ENCODE measurements at places on chromosomes 12 and 14. TPM values are rescaled to one million over a fixed set of nuclear protein-coding genes. Genes with fewer than 3 reads are reported as not detected.

- DNase-seq: no peak
Observed at GRCh38 chr12:107955966-107956643, 173.0 kb upstream of the WSCD2 start.

DNA sequence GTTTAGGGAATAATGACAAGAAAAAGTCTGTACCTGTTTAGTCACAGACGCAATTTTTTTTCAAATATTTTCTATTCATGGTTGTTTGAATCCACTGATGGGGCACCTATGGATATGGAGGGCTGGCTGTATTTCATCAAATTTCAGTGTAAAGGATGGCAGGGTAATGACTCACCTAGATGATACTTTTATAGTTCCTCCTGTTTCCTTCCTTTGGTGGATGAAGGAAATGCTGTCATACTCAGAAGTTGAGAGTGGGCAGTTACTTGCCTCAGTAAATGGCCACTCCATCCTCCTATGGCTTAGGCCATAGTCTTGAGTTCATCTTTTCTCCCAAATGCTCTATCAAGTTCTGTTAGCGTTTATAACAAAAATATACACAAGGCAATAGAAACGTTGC is 18.9 kb upstream of the C12orf71 start:
- DNase-seq: no peak

GRCh38 chr12:104182621-104183378 is 32.8 kb upstream of the TXNRD1 start:
- no peak for DNase-seq

GRCh38 chr12:34346372-34347034 is 324.2 kb downstream of the ALG10 start:
- DNase-seq: no peak

The PKP2 gene
- 69.5 TPM for total RNA-seq

DNA sequence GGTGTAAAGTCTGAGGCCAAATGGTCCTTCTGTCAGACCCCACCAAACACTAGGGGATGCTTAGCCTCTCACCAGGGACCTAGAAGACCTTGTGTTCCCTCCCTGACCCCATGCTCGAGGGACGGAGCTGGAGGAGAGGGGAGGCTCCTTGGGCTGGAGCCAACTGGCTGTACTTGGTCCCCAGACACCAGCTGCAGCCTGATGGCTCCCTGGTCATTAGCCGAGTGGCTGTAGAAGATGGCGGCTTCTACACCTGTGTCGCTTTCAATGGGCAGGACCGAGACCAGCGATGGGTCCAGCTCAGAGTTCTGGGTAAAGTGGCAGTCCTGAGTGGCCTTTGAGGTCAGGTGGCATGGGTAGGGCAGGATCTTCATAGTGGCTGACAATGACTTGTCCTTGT is 29.0 kb downstream of the PAPLN start:
- DNase-seq: no peak

DNA sequence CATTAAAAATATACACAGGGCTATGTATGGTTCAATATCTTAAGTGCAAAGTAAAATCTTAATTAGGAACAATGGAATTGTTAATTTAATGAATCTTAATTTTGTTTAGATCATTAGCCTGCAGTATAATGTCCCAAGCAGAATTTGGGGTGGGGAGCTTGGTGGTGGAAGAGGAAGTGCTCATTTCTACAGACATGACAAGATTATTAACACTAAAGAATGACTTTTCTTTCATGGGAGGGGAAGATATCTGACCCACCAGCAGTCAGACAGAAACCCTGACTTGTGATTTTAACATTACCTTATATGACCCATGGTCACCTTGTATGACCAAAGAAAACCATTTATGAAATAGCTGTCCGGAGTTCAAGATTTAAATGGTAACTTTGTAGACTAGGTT is 41.3 kb upstream of the HIF1A start:
- DNase-seq: no peak

DNA sequence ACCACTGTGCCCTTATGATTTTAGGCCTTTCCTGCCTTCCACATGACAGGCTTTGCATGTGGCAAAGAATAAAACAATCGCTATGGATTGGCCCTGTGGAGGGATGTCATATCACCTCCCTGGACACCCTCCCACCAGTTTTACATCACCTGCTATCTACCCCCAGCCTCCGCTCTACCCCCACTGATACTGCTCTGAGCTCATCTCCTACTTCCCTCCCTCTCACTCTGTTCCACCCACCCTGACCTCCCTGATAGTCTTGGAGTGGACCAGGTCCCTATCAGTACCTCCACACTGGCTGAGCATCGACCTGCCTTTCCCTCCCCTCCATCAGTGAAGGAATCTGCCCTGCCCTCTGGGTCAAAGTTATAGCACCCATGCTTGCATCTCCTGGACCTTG is 91.8 kb upstream of the FOXN3 start:
- no peak for DNase-seq

- no peak for DNase-seq
Observed at GRCh38 chr12:20097626-20098025, 270.7 kb upstream of the PDE3A start.

- no peak for DNase-seq
Observed at GRCh38 chr14:85634205-85634604, 104.3 kb downstream of the FLRT2 start.

The PIP4P1 gene
- 37.5 TPM for total RNA-seq

The TRHDE gene
- total RNA-seq: 1.4 TPM

DNA sequence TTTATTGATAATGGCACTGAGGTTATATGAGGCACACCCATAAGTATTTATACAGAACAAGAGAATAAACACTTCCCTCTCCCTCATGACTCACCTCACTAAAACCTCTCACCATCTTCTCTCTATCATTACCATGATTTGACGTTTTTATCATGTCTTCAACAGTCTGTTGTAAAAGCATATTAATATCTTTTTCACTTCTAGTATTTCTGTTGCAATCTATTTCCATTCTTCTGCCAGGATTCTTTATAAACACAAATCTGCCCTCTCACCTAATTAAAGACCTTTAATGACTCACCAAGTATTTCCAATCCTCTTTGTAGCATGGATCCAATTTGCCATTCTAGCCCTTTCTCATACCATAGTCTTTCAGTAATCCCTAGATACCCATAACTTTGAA is 527.7 kb downstream of the SLC16A7 start:
- DNase-seq: no peak

GRCh38 chr14:68181519-68182326 is 362.1 kb downstream of the RAD51B start:
- DNase-seq: no peak

- no peak for DNase-seq
Observed at GRCh38 chr12:11881835-11882234, 188.9 kb upstream of the BCL2L14 start.

DNA sequence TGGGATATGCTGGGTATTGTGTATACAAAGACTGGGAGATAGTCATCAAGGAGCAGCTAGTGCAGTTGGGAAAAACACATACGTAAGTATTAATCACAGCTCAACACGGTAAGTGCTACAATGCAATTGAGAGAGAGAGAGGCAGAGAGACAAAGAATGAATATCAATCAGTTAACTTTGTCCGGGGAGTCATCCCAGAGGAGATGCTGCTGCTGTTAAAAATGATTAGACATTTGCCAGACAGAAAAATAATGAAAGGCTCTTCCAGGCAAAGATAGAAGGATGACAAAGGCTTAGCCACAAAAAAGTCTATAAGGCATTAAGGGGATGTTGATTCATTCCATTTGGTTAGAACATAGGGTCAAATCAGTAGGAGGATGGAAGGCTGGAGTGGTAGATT is 45.1 kb downstream of the AKAP6 start:
- no peak for DNase-seq

The ACOT6 gene
- not detected for total RNA-seq

The PRPH gene
- total RNA-seq: not detected

DNA sequence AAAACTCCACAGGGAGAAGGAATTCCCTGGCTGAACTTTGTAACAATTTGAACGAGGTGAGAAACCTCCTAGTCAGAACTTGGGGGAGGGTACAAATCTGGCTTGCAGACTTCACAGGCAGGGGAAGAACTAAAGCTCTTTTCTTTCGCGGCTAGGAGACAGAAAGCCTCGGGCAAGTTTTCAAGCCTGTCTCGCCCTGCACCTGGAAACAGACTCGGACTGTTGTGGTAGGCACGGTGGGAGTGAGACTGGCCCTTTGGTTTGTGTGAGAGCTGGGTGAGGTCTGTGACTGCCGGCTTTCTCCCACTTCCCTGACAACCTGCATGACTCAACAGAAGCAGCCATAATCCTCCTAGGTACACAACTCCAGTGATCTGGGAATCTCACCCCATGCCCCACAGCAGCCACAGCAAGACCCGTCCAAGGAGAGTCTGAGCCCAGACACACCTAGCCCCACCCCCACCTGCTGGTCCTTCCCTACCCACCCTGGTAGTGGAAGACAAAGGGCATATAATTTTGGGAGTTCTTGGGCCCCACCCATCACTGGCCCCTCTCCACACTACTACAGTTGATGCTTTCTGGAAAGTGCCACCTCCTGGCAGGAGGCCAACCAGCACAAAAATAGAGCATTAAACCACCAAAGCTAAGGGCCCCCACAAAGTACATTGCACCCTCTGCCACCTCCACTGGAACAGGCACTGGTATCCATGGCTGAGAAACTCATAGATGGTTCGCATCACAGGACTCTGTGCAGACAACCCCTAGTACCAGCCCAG is 102.7 kb upstream of the ST8SIA1 start:
- DNase-seq: no peak

The PLEKHD1 gene
- 0.20 TPM for total RNA-seq

DNA sequence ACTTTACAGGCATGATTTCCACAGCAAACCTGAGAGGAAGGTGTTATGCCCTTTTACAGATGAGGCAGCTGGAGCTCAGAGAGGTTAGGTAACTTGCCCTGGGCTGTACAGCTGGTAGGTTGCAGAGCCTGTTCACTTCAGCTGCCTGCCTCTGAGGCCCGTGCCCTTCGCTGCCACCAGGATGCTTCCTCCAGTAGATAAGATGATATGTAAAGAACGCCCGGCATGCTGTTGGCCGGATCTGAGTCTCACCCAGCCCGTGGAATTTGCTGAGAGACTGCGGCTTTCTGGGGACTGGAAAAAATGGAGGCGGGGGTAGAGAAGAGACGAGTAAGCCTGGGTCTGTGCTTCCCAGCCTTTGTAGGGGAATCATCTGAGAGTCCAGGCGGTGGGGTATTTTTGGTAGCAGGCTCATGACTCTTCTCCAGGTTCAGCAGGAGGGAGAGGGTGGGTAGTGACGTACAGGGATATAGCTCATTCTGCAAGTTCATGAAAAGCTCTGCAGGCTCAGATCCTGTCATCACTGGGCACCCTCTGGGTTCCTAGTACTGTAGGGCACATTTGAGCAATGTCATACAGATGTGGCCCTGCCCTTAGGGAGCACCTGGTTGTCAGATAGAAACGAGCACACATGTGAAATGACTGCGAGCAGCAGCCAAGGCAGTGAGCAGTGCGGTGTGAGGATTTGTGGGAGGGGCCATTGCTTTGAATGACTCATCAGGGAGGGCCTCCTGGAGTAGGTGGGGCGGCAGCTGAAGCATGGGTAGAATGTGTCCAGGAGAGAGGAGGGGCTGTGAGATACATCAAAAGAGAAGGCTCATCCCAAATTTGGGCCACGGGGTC is 159.4 kb downstream of the TSPAN9 start:
- no peak for DNase-seq

DNA sequence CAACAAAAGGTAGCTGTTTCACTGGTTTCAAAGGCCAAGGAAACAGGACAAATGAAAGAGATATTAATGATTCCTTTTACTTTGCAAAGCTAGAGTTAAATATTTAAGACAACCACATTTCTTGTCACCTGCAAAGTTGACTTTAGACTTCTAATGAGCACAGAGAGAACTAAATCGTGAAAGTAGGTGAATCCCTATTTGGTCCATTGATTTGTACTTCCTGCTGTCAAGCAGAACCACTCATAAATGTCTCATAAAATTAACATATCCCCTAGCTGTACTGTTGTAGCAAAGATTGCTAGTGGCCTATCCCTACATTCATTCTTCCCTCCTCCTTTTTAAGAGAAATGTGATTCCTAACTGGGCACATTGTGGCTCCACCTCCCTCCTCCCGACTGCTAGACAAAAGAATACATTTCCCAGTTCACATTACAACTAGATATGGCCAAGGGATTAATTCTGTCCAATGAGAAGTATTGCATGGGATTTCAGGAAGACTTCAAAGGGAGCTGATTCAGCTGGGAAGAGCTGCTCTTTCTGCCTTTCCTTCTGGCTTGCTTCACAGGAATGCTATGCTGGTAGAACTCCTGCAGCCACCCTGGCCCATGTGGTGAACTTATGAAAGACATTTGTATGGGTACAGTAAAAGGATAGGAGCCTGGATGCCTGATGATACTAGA is 227.5 kb upstream of the ABCD2 start:
- no peak for DNase-seq

- no peak for DNase-seq
Observed at GRCh38 chr12:110775997-110776396, 33.3 kb upstream of the PPP1CC start.

GRCh38 chr12:39124768-39125167 is 219.4 kb upstream of the CPNE8 start:
- no peak for DNase-seq
